ENCODE measurements at places on chromosomes 2 and 18.

GRCh38 chr2:137179542-137179941, 414.2 kb downstream of the THSD7B start:
- no peak for DNase-seq

DNA sequence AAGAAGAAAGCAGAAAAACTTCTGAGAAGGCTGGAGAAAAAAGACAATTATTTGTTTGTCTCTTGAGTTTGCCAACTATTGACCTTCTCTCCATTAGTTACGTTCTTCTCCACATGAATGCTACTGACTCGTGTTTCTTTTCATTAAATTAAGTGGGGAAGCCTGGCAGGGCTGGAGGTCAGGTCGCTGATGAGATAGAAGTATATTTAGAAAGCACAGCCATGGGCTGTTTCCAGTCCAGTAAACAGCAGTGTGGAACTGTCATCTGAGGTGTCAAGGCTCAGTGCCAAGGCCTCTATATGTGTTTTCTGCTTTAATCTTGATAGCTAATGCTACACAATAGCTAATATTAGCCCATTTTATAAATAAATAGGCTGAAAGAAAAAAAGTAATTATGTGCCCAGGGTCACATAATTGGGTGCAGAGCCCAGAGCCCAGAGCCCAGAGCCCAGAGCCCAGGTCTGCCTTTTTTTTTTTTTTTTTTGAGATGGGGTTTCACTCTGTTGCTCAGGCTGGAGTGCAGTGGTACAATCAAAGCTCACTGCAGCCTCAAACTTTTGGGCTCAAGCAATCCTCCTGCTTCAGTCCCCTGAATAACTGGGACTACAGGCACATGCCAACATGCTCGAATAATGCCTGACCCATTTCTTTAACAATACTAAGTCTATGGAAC, 6.3 kb downstream of the MSGN1 start:
- no peak for DNase-seq

DNA sequence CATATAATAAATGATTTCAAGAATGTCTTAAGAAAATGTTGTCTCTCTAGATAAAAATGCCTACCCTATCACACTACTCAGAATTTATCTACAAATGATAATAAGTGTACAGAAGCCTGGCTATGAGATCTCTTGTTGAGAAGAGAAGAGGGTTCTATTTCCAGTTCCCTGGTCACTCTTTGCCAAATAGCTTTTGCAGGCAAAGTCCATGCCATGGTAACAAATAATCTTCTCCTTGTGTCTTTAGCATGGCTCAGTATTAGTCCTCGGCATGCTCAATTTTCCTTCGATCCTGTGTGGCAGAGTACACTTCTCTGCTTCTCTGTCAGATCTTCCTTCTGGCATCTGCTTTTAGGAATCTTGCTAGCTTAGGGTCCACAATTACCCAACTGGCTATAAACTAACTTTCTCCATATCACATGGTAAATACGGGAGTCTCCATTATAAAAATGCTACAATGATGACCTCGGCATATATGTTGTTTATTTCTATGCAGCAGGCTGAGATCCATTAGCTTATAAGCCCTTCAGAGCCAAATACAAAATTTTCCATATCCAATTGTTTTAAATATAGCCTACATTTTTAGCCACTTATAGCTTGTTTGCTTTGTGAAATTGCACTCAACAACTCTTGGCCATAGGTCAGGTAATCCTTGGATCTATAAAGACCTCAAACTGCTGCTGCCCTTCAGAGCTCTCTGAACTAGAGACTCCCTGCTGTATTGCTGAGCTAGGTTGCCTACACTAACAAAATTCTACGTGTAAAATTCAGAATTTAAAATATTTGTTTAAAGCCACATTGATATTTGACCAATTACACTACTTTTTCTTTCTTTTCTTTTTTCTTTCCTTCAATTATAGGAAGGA, 157.5 kb downstream of the FSIP2 start:
- no peak for DNase-seq

GRCh38 chr2:168217920-168218319, 29.5 kb downstream of the STK39 start:
- DNase-seq, result peak; percentile 34

DNA sequence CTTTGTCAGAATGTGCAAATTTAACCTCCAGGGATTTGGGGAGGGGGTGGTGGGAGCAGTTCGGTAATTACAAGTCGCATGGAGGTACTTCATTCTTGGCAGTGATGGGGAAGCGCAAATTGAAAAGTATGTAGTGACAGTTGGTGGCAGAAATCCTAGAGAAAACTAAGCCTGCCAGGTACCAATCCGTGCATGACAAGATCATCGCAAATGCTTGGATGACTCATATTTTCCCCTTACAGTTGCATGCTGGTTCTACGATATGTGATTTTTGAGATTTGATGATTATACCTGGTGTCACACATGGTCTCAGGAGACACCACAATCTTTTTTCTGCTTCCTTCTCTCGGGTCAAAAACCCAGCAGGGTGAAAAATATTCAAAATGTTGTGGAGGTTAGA, 479.7 kb upstream of the ID2 start:
- DNase-seq, result no peak

DNA sequence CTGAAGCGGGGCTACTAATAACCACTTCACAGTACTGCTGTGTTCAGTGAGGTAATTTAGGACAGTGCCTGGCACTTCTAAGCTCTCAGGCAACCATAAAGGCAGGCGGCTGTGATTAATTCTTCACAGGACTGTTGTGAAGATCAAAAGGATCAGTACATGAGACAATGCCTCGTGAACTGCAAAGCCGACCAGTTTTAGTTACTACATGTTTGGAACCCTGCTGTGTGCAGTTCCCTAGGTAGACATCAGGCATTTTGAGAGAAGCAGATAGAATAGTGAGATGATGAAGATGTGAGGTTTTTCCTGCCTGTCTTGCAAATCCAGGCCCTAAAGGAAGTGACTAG, 19.1 kb downstream of the EFHD1 start:
- peak; percentile 62 for DNase-seq

DNA sequence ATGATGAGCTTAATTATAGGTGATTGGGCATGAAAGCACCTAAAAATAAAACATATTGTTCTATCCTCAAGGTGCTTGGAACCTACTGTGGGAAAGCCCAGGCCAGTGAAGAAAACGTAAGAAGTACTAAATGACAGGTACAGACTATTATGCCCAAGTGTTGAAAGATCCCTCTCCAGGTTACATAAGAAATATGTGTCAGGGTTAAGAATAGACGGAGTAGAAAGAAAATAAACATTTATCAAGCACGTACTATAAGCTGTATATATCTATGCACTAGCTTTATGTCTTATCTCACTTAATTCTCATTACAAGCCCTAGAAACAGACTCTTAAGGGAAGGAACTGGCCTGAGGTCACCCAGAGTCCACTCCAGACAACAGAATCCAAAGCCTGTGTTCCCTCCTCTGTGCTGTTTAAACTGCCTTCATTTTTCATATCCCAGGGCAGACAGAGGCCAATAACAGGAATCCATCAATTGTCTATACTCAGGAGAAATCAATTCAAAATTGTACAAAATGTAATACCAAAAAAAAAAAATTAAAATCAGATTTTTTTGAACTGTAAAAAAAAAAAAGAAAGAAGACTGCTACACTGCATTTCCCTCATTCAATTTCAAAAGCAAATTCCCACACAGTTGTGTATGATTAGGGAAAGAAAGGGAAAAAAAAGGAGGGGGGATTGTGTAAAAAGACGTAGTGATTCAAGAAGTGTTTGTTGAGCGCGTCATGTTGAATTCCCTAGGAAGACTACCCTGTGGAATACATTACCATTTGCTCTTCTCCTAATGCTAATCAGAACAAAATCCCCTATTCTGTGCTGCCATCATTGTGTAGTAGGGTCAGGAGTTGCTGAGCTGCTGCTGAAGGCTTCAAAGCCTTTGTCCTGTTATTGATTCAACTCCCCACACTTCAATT, 156.3 kb downstream of the IRS1 start:
- no peak for DNase-seq

All from AG10803 (cell line).